Cerebellum (tissue), 4 donors: ENCODE measurements at places on chromosomes 11 and 22.

GRCh38 chr11:1845095-1845429 lies 6.3 kb downstream of the TNNI2 start:
- no peak for DNase-seq

GRCh38 chr11:6616596-6617250 lies 2.5 kb downstream of the TPP1 start:
- DNase-seq: no peak

GRCh38 chr11:92455210-92455790 lies 230.7 kb downstream of the FAT3 start:
- DNase-seq: no peak

GRCh38 chr22:27151407-27151806 lies 494.0 kb downstream of the MIAT start:
- no peak for DNase-seq
